Activated CD8-positive, alpha-beta memory T cell treated with anti-CD3 and anti-CD28 coated beads for 36 hours (primary cell): ENCODE measurements at places on chromosomes 13 and 19. TPM values are rescaled to one million over a fixed set of nuclear protein-coding genes. Genes with fewer than 3 reads are reported as not detected.

FUT2 gene
- not detected for total RNA-seq

PLEKHF1 gene
- total RNA-seq = 20.1 TPM

AP1M2 gene
- not detected for total RNA-seq

DCT gene
- not detected for total RNA-seq
